Cerebellum (tissue), 4 donors: ENCODE measurements at places on chromosomes 12 and 14.

DNA sequence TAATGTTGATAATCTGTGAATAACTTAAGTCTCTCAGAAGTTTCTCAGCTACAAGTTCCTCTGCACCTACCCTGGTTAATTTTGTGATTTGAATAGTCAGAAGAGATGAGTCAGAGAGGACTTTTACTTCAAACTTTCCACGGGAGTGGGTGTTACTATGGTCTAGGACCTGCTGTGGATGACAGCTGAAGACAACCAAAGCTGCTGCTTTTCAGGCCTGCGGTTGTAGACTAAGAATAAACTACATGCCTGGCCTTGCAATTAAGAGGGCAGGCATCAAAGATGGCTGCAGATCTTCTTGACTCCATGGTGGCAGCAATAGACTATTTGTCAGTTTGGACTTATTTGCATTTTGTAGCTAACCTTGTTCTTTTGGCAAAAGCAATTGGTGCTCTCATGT, 227.1 kb upstream of the KRR1 start:
- no peak for DNase-seq

DNA sequence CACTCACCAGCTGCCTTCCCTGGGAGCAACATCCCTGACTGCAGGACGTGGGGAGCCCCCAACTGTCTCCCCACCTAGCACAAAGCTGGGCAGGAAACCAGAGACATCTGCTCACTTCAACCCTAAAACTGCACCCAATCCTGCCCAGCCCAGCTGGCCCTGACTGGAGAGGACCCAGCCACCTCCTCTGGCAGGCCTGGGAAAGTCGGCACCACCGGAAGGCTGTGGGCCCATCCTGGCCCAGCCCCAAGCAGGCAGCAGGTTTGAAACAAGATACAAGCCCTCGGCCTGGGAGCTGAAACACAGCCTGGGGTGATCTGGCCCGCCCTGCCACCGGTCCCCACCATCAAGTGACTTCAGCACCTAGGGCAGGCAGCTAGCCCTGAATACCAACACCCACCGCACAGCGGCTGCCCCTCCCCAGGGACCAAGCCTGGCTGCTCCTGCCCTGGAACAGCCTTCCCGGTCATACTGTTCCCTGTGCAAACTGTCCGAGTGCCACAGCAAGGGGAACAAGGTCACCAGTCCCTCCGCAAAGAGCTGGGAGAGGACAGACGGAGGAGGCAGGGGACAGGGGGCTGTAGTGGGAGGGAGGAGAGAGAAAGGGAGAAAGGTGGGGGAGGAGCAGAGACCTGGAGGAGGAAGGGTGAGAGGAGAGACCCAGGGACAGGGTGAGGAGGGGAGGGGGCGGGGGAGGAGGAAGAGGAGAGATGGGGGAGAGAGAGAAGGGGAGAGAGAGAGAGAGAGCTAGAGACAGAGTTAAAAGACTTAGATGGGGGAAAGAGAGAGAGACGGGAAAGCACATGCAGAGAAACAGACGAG, 115.7 kb downstream of the RFLNA start:
- no peak for DNase-seq

- DNase-seq: peak; percentile 59
Measured at GRCh38 chr12:112822056-112822455, 30.5 kb downstream of the RPH3A start.

DNA sequence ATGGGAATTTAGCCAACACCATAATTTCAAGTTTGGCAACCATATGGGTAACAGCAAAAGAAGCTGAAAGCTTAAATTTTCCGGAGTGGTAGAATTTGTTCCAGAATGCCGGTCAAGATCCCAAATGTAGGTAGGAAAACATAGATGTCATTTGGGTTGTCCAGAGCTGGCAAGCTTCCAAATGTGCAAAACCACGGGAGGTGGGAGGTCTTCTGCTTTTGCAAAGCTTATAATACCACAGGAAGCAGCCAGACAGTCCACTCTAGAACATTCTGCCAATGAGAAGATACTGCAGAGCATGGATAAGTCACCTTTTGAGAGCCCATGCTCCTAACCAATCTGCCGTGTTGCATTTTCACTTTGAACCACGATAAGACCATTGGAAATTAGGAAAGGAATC, 26.4 kb upstream of the BATF start:
- DNase-seq: no peak

DNA sequence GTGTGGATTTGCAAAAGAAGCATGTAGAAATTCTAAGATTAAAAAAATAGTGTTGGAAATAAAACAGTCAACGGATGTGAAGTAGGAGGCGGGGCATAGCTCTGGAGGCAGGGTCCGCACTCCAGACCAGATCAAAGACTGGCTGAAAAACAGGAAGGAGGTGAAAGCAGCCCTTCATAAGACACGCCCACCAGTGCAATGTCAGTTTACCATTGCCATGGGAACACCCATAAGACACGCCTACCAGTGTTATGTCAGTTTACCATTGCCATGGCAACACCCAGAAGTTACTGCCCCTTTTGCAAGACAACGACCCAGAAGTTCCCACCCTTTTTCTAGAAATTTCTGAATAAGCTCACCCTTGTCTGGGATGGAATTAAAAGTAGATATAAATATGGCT, 87.1 kb downstream of the FZD10 start:
- DNase-seq: no peak

GRCh38 chr14:75904311-75904710, 77.5 kb downstream of the TGFB3 start:
- DNase-seq: no peak

GRCh38 chr14:66248256-66248655, 237.9 kb upstream of the CCDC196 start:
- no peak for DNase-seq
